B cell (primary cell): ENCODE measurements at places on chromosomes 4 and X.

GRCh38 chr4:76384052-76384451 is 36.9 kb downstream of the CCDC158 start:
- no peak for DNase-seq

DNA sequence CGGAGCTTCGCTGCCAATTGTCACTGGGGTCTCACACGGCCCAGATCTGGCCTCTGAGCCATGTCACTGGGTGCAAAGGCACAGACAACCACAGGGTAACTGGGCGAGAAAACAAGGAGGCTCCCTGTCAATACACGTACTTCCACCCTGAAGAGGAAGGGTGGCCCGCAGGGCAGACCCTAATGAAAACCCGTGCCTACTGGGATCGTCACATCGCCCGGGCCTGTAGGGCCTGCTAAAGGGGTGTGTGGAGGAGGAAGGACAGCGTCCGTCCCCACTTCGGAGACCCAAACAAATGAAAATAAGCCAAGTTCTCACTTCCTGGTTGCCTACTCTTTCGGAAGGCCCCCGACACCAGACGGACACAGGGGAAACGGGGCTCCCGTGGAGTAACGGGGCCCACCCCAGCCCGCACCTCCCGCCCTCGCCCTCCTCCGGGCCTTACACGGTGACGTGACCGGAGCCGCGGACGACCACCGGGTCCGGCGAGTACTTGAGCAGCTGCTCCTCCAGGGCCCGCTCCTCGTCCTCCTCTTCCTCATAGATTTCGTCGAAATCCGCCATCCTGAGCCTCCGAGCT is 578 bp downstream of the CHIC2 start:
- DNase-seq: no peak

DNA sequence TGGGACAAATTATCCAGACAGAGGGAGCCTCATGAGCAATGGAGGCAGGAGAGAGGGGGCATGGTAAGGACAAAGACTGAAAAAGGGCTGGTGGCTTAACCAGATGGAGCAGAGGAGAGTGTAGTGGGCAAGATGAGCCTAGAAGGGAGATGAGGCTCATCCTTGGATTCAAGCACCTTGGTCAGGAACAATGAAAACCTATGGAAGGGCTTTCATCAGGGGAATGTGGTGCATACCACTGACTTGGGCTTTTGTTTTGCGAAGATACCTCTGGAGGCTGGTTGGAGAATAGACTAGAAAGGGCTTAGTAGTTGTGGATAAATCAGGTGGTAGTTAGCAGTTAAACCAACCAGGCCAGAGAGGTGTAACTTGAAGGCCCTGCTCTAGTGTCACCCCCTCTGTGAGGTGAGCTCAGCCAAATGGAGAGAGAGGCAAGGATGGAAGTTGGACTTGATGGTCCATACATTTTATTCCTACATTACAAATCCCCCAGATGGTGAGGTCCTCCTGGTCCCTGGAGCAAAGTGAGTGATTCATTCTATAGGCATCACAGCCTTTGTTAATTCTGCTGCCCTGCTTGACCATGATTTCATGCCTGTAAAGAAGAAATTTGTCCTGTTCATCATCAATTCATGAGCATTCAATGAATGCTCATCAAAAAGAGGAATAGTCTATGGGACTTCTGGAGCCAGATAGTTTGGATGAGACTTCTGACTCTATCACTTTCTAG is 264.8 kb upstream of the IGFBP7 start:
- DNase-seq: no peak

GRCh38 chrX:47316276-47317025 is 53.9 kb upstream of the ZNF157 start:
- DNase-seq: no peak

- no peak for DNase-seq
Observed at GRCh38 chrX:138945219-138945618, 233.7 kb upstream of the FGF13 start.

DNA sequence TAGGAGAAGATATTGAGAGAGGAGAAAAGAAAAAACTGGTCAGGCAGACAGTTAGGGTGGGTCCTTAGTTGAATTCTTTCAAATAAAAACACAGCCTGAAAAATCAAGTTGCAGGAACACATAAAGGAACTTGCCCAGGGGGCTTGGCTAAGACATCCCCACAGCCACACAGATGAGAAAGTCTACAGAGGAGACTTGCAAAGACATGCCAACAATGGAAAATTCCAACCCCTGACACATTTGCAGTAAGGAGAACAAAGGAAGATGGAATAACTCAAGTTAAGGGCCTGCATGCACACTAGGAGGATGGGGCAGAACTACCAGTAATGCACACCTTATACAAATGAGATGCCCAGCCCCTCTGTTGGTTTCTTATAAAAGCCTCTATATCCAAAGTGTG is 197.6 kb downstream of the CPXCR1 start:
- DNase-seq: no peak

- no peak for DNase-seq
Observed at GRCh38 chr4:23654791-23655190, 235.1 kb downstream of the PPARGC1A start.

GRCh38 chr4:132001542-132001941 is 1147.6 kb upstream of the PCDH10 start:
- DNase-seq: no peak

DNA sequence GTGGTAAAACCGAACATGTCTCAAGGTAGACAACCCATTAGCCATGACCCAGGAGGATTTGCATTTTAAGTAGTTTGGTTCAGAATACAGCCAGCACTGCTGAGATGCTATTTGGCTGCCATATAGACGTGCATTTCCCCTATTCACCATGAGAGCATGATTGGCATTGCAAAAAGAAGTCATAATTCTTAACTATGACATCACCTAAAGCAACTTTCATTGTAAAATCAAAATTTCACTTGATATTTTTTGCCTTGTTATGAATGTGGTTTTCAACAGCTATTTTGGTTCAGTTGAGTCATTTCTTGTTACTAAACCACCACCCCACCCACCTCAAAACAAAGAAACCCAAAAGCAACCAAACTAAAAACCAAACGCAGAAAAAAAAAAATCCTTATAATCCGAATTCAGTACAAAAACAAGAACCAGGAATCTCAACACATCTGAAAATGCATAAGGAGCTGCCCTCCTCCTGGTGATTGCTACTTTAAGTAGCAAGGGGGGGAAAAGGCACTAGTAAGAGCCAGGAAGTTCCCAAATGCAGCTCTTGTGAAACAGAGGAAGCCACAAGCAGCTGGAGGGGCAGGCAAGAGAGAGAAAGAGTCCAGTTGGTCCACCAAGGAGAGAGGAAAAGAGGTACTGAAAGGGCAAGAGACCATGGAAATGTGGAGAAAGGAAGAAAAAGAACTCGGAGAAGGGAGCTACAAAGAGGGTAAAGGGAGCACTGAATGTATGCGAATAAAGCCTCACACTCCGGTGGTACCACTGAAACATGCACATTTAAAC is 3.1 kb downstream of the SLITRK4 start:
- no peak for DNase-seq

DNA sequence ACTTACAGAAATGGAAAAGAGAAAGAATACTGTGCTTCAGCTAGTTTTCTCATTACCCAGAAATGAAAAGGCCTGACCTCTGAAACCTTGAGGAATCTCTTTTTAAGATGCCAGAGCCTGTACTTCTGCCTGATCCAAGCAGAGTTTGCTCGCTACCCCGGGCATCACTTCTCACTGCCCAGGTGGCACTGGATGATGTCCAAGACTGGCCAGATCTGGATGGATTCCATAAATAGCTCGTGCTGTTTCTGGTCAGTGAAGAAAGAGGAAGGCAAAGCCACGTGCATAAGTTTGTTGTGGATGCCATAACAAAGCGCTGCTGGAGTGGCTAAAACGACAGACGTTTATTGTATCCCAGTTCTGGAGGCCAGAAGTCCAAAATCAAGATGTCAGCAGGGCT is 133.5 kb downstream of the TBL1X start:
- DNase-seq: no peak

DNA sequence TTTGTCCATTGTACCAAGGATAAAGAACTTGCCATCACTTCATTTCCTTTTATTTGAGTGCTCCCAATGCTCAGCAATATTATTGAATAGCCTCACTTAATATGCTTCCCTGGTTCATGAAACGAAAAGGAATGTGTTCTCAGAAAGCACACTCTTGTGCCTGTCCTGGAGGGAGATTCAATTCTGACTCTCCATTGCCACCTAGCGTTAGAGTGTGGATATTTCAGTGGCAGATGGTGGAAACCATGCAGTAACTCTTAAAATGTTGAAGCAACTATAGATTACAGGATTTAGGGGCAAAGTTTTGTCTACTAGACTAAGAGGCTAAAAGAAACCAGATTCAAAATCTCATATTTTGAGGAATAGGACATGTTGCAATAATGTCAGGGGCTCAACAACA is 36.0 kb downstream of the GAB3 start:
- DNase-seq: peak; percentile 63

DNA sequence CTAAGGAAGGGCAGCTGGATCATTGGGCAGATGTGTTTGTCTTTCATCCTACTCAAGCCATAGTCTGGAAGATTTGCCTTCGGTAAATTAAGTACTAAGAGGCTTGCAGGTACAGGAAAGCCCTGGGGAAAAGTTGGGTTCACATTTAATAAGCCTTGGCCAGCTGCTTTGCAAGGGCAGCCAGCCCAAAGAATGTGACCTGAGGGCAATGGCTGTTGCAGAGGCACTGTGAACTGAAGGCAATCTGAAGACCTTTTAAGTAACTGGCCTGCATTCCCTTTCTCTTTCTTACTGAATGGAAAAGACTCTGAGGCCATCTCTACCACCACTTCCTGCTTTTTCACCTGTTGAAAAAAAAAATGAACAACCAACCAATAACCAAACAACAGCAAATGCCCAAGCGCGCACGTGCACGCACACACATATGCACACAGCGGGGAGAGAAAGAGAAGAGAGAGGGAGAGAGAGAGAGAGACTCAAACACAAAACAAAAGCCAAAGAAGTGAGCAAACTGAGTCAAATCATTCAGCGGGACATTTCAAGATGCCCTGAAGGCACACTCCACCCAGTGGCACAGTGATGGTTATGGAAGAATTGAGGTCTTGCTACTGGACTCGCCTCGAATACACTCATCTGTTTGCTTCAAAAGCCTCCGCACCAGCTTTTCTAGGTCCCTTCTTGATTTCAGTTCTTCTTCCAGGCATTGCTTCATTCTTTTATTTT is 19.6 kb downstream of the CD40LG start:
- DNase-seq: no peak
